Endodermal cell (in vitro differentiated cells): ENCODE measurements at places on chromosomes 5 and 9. TPM values are rescaled to one million over a fixed set of nuclear protein-coding genes. Genes with fewer than 3 reads are reported as not detected.
A peak's percentile ranks its signal among the peaks of the same experiment; 100 is the strongest.

The FKBP15 gene
- 17.1 to 29.7 TPM (median 19.8 TPM) in 3 replicates for total RNA-seq

The PTCH1 gene
- total RNA-seq: 32.9 and 33.0 TPM in 2 replicates

DNA sequence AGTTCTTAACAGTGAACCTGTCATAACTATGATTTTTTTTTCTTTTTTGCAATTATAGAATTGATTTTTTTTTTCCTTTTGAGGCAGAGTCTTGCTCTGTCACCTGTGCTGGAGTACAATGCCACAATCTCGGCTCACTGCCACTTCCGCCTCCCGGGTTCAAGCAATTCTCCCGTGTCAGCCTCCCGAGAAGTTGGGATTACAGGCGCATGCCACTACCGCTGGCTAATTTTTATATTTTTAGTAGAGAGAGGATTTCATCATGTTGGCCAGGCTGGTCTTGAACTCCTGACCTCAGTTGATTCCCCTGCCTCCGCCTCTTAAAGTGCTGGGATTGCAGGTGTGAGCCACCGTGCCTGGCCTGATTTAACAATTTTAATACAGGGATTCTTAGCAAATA lies 21.4 kb downstream of the UGCG start:
- DNase-seq: no peak

GRCh38 chr9:110047955-110048402 lies 160.0 kb downstream of the C9orf152 start:
- peak; percentile 79 for DNase-seq

- no peak for DNase-seq
Measured at GRCh38 chr9:138024131-138024530, 146.5 kb downstream of the CACNA1B start.

DNA sequence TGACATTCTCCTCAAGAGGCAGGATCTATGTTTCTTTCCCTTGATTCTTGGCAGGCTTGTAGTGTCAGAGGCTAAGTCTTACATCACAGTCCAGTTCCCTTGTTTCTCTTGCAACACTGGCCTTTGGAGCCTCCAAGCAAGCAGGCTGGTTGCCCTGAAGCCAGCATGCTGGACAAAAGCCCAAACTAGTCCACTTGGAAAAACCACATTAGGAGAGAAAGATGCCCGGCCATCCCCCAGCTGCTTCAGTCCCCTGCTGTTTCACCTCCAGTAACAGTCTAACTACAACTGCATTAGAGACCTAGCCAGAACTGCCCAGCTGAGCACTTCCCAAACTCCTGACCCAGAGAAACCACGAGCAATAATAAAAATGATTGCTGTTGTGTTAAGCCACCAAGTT lies 87.6 kb downstream of the ADAMTS6 start:
- no peak for DNase-seq

GRCh38 chr5:1497795-1498622 lies 25.8 kb downstream of the LPCAT1 start:
- no peak for DNase-seq

GRCh38 chr5:54700986-54701578 lies 183.5 kb downstream of the SNX18 start:
- no peak for DNase-seq

DNA sequence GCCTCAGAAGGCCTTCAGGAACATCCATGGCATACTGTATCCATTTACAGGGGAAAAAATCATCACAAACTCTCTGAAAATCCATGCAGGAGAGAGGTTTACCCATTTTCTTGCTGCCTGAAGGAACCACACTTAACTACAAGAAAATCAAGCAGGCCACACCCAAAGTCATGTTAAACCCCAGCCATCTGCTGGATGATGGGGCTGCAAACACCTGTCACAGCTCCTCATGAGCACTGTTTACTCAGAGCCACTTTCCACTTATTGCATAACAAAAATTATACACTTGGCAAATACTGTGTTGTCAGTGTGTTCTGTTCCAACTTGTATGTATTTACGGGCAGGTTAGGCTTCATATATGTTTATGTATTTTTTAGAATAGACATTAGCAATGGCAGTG lies 35.8 kb downstream of the PPIC start:
- DNase-seq: no peak

GRCh38 chr5:1215320-1216096 lies 9.7 kb upstream of the SLC6A18 start:
- DNase-seq: no peak

GRCh38 chr9:123390337-123391135 lies 34.5 kb downstream of the CRB2 start:
- no peak for DNase-seq

The SV2C gene
- not detected in 3 replicates for total RNA-seq

The UGT3A1 gene
- total RNA-seq: 10.3 to 11.8 TPM (median 10.6 TPM) in 3 replicates

The DBH gene
- not detected in 3 replicates for total RNA-seq

The TAF11L5 gene
- not detected in 3 replicates for total RNA-seq

GRCh38 chr9:13113751-13114150 lies 165.7 kb downstream of the MPDZ start:
- DNase-seq: no peak
